HS-27A (cell line): ENCODE measurements at places on chromosomes 3 and 15.

DNA sequence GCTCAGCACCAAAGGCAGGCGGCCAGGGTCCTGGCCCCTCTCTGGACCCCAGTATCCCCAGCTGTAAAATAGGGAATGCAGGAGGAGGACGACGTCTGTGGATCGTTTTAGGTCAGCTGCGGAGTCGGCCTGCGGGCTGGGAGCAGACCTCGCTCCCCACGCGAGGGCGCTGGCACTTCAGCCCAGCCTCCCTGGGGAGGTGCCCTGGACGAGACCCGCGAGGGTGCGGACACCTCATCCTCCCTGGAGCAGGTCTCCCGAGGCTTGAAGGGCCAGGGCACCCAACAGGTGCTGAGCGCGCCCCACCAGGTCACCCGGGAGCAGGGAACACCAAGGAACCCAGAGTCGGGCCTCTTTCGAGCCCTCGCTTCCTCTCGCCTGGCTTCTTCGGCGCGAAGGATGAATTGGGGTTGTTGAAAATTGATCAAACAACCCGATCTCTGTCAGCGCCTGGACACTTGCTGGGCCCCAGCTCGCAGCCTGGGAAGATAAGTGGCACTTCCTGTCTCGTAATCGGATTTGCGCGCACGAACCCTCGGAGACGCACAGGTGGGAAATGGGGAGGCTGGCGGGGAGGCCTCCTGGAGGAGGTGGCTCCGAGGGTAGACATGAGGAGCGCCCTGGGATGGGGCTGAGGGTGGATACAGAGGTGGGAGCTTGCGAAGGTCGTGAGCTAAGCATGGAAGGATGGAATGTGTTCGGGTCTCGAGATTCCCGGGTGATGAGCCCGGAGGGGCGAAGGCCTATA is 588 bp upstream of the VIPR1 start:
- DNase-seq, result no peak

GRCh38 chr15:29822684-29823459 is 604 bp upstream of the TJP1 start:
- peak; percentile 59 for DNase-seq

GRCh38 chr3:144237351-144237750 is 265.7 kb downstream of the DIPK2A start:
- no peak for DNase-seq

- DNase-seq, result no peak
Observed at GRCh38 chr3:97860364-97860763, 38.6 kb downstream of the CRYBG3 start.

- DNase-seq, result no peak
Observed at GRCh38 chr3:111084911-111085310, 13.3 kb downstream of the NECTIN3 start.

- DNase-seq, result no peak
Observed at GRCh38 chr3:11522398-11522715, 121.4 kb downstream of the VGLL4 start.

GRCh38 chr3:40329071-40329470 is 19.6 kb downstream of the EIF1B start:
- no peak for DNase-seq

GRCh38 chr3:31433679-31433992 is 99.1 kb upstream of the STT3B start:
- no peak for DNase-seq

DNA sequence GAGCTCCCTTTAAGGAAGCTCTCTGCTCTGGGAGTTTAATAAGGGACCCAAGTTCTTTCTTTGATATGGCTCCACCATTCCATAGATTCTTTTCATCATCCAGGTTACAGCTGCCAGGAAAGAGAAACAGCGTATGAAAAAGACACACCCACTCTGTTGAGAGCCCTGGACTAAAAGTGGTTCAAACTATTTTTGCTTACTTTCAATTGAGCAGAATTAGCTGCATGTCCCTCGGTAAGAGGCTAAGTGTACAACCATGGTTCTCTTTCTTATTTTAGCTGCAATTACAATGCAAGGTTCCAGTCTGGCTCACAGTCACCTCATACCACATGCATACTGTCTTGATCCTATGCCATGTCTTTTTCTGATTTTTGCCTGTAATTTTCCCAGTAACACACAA is 1288.3 kb downstream of the NSUN3 start:
- no peak for DNase-seq
